ENCODE measurements at places on chromosomes 2 and 18. TPM values are rescaled to one million over a fixed set of nuclear protein-coding genes. Genes with fewer than 3 reads are reported as not detected.

GRCh38 chr18:62729487-62730386, 14.4 kb downstream of the PHLPP1 start:
- ATAC-seq: no peak

RBM45 gene
- 7.4 TPM for total RNA-seq

GRCh38 chr2:41068740-41069139, 616.9 kb upstream of the SLC8A1 start:
- no peak for ATAC-seq

RAMP1 gene
- total RNA-seq: 2.2 TPM

C2orf66 gene
- not detected for total RNA-seq

DNA sequence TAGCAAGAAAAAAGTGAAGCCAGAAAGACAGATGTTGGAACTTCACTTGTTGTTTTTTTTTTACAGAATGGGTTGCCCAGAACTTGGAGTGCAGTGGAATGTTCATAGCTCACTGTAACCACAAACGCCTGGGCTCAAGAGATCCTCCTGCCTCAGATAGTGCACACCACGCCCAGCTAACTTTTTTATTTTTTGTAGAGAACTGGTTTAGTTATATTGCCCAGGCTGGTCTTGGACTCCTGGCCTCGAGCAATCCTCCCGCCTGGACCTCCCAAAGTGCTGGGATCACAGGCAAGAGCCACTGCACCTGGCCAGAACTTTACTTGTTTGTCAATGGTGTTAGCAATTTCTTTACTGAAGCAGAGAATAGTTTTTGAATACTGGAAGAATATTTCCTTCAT, 11.9 kb upstream of the ASPRV1 start:
- ATAC-seq: no peak

- no peak for ATAC-seq
Observed at GRCh38 chr2:135563793-135564192, 32.5 kb downstream of the R3HDM1 start.

CNGA3 gene
- total RNA-seq: not detected

CCDC74B gene
- total RNA-seq: 0.40 TPM

All from esophagus mucosa (tissue), 1 donor.